ENCODE measurements at places on chromosomes 3 and 15. TPM values are rescaled to one million over a fixed set of nuclear protein-coding genes. Genes with fewer than 3 reads are reported as not detected.

CLDN18 gene
- polyA plus RNA-seq = 1.8 TPM

GHSR gene
- polyA plus RNA-seq = not detected

FAM3D gene
- polyA plus RNA-seq = 215 TPM

THRB gene
- polyA plus RNA-seq = 7.2 TPM

NEDD4 gene
- 3.2 TPM for polyA plus RNA-seq

- no peak for DNase-seq
- no peaks in the 10 kb centered on the region for H3K36me3 ChIP-seq
- no peak overlapping the region for H3K27ac ChIP-seq
- no peaks in the 10 kb centered on the region for H3K4me1 ChIP-seq
- no peak overlapping the region for H3K4me3 ChIP-seq
These were observed 12.1 kb downstream of the GALNT15 start for GRCh38 chr3:16186565-16186964.

DNA sequence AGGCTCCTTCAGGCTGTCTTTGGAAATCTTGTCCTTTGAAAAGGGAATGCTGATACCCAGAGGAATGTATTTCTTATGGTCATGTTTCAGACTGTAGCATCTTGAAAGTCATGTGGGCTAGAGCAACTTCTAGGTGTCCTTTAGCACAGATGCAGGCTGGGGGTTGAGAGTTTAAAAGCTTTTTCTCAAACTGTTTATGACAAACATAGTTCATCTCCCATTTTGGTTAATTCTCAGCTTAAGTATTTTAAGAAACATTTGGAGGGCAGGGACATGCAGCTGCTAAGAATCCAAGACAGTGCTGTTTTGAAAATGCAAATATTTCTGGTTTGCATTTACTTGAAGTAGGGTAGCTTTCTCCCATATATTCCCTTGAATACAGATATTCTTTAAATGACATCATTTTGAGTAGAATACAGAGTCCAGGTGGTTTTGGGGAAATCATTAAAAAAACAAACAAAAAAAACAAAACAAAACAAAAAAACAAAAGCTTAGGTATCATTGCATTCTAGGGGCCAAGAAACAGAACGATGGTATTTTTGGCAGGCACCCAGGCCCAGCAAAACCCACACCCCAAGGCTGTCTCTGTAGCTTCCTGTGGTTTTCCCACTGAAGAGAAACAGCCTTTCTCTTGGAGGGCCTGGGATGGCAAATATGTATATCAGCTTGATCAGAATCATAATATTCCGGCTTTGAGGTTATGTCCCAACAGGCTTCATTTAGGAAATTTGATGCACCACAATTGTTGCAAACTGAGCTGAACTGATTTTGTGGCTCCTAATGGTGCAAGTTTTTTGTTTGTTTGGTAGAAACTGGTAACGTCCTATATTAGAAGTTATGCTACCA lies 120.0 kb downstream of the ATG7 start:
- no peak overlapping the region for H3K4me3 ChIP-seq
- peaks cover 22% of the 10 kb centered on the region for H3K4me1 ChIP-seq
- H3K27ac ChIP-seq = no peak overlapping the region
- DNase-seq = no peak

DNA sequence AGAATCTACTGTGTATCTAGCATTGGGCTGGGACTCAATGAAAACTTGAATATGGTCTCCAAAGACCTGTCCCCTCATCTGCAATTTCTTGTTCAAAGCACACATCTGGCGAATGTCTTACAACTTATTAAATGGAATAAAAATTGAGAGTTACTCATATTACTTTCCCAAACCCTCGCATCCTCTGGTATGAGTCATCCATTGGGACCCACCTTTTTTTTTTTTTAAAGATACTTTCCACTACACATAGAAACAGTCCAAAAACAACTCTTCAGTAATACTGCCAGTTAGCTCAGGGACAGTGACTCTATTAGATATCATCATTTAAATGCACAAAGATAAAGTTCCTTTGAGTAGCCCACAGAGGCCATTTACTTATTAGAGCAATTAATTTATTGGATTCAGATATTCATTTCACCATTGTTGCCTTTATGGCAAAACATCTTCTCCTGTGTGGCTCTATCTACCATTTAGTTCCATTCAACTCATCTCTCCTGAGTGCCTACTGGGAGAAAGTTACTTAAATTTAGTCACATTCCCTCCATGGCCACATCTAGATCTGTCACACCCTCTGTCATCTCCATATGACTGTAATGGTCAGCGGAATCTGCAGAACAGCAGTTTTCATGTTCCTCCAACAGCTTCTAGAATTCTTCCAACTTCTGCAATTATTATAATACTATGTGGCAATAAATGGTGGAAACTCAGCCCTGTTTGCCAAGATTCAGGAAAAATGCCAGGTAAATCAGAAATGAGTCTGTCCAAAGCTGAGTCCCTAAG lies 77.9 kb upstream of the ARHGEF3 start:
- no peaks in the 10 kb centered on the region for H3K36me3 ChIP-seq
- peaks cover 36% of the 10 kb centered on the region for H3K4me1 ChIP-seq
- no peak overlapping the region for H3K27ac ChIP-seq
- DNase-seq = no peak
- no peak overlapping the region for H3K4me3 ChIP-seq

DNA sequence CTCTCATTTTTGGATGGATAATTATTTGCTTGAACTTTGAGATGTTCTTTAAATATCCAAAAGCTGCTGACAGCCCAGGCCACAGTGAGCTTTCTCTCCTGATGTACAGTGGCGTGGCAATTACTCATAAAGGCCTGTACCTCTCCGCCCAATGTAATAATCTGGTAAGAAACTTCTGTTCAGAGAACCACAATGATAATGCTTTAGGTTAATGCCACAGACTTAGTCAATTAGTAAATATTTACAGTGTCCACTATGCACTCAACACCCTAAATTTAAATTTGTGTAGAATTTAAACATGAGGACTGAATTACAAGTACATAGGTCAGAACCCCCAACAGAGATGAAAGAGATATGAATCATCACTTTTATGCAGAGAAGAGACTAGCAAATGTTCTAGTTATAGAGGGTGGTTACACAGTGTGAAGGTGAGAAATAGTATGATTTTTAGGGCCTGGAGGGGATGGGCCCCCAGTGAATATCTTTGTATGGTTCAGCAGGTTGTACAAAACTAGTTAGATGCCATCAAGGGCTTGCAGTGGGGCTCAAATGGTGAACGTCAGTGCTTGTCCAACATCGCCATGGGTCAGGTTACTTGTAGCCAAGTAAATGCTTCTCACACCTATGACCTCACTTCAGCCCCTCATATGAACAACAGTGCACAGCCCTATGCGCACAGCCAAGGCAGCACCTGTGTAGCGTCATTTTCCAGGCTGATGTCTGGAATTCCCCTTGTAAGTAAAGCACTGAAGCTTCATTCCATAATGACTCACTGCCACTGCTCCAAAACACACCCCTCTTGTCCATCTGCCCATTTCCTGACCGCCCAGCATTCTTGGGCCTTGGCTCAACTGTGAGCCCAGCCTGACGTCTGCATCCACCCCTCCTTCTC lies 13.3 kb downstream of the ABHD2 start:
- H3K27ac ChIP-seq = peak overlapping the region; percentile 77
- H3K4me3 ChIP-seq = no peak overlapping the region
- H3K27me3 ChIP-seq = no peaks in the 10 kb centered on the region
- peaks cover 93% of the 10 kb centered on the region for H3K4me1 ChIP-seq

DNA sequence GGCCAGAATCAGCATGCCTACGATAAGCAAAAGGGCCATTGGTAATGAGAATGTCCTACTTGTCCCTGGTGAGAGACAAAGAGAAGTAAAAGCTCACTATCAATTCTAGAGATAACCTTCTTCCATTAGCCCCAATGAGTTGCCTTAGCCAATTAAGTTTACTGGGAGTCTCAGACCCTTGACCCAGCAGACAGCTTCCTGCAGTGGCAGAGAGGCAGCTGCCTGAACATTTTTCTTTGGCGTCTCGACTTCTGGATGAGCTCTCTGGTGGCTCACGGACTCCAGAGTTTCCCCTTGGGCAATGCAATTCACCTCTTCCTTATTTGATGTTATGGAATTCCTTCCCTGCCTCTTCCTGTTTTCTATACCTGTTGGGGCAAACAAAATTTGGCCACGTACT lies 1034.4 kb downstream of the NAALADL2 start:
- no peak overlapping the region for H3K4me3 ChIP-seq
- no peak overlapping the region for H3K27ac ChIP-seq
- H3K36me3 ChIP-seq = no peaks in the 10 kb centered on the region
- no peaks in the 10 kb centered on the region for H3K4me1 ChIP-seq
- H3K27me3 ChIP-seq = no peaks in the 10 kb centered on the region
- DNase-seq = no peak

GRCh38 chr3:37214076-37214475 lies 39.7 kb upstream of the LRRFIP2 start:
- H3K4me3 ChIP-seq = no peak overlapping the region
- H3K36me3 ChIP-seq = no peaks in the 10 kb centered on the region
- DNase-seq = no peak
- no peaks in the 10 kb centered on the region for H3K27me3 ChIP-seq

DNA sequence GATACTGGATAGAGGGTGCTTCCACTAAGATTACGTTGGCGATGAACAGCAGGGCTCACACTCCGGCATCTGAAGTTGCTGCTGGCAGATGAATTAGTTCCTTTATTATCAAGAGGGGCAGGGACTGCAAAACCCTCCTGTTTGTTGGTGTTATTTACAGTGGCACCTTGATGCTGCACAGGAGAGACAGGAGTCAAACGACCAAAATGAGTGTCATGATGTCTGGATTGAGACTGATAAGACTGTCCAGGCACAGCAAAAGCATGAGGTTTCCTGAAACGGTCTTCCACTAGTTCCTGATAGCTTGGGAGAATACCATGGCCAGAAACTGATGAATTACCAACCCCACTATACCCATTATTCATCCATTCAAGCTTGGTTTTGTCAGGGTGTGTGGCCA lies 100.8 kb upstream of the NEDD4 start:
- DNase-seq = no peak
- H3K4me1 ChIP-seq = peaks cover 6% of the 10 kb centered on the region
- no peak overlapping the region for H3K27ac ChIP-seq
- no peaks in the 10 kb centered on the region for H3K27me3 ChIP-seq
- H3K36me3 ChIP-seq = peaks cover 35% of the 10 kb centered on the region
- no peak overlapping the region for H3K4me3 ChIP-seq

DNA sequence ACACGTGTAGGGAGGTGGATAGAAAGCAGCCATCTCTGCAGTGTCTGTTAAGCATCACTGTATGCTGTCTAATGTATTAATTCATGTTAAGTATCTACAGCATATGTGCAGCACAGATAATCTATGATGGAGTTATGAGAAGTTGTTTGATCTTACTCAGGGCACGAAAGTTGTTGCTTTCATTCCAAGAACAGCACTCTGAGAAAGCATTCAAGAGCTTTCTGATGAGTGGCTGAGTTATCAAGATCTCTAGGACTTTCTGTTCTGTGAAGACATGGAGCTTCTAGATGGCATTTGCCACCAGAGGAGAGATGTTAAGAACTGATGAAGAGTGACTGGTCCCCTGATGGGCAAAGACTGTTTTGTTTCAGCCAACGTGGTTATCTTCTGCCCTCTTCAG lies 22.6 kb upstream of the TPRG1 start:
- H3K27ac ChIP-seq = no peak overlapping the region
- no peaks in the 10 kb centered on the region for H3K4me1 ChIP-seq
- no peaks in the 10 kb centered on the region for H3K27me3 ChIP-seq
- H3K4me3 ChIP-seq = no peak overlapping the region

Data from sigmoid colon (tissue), 7 donors.